ENCODE measurements at places on chromosomes 6 and 20.

GRCh38 chr6:163708466-163708865 lies 293.9 kb downstream of the QKI start:
- DNase-seq = no peak

DNA sequence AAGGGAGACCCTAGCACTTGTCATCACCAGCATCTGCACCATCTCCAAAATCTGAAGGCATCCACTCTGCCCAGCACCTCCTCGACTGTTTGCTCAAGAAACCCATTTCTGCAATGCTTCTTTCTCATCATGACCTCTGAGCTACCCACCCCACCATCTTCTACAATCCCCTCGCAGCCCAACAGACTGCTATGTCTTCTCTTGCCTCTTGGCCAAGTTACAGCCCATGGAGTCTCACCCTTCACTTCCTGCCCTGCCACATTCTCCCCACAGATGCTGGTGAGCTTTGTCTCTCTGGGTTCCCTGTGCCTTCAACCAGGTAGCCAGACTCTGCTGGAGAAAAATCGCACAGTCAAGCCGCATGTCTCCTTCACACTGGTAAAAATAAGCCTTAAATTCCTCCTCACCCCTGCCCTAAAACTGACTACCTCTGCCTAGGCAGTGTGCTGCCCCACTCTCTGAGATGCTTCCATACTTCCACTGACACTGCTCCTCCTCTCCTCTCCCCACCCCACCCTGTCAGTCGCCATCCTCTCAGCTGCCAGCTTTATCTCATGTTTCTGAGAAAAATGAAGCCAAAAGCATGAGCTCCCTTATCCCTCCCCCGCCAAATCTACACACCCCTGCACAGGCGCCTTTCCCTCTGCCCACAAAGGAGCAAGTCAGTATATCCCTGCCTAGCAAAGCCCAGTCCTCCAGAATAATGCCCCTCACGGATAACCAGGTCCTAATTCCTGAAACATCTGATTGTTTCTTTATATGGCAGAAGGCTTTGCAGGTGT lies 2.3 kb upstream of the TXNDC5 start:
- no peak for DNase-seq

GRCh38 chr6:157430834-157431233 lies 49.8 kb downstream of the ZDHHC14 start:
- no peak for DNase-seq

GRCh38 chr20:34713194-34713943 lies 9.2 kb downstream of the TP53INP2 start:
- no peak for DNase-seq

- peak; percentile 34 for DNase-seq
Measured at GRCh38 chr6:51855310-51856082, 231.9 kb downstream of the PKHD1 start.

- no peak for DNase-seq
Measured at GRCh38 chr6:70967049-70967448, 10.2 kb upstream of the B3GAT2 start.

- DNase-seq = no peak
Measured at GRCh38 chr6:155274533-155274932, 10.7 kb downstream of the CLDN20 start.

DNA sequence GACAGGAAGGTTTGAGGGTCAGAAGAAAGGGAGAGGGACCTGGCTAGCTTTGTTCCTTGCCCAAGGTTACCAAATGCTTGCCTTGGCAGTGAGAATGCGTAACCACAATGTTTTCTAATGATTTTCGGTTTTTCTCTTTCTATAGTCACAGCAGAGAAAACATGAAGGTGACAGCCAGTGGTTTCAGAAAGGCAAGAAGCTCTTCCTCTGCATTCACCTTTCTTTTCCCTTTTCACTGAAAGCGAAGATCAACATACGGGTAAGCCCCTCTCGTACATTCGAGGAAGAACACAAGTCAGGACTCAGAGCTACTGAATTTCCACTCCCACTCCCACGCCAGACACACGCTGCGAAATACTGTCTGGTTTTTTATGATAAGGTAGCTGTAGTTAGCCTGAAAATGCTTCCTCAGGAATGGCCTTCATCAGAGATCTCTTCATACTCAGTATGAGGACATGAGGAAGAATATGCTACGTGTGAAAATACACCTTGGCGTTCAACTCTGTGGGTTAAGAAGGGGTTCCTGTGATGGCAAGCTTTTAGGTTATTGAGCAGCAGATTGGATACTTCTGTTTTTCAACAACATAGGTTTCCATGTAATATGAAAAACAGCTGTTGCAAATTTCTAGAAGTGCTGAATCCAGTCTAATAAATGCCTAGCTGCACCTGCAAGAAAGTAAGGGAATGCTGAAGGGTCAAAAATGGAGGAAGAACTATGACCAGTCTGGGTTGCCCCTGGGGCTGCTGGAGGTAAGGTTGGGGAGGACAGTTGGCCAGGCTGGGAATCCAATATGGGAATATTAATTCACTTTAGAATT lies 7.4 kb upstream of the CD83 start:
- no peak for DNase-seq

- DNase-seq = no peak
Measured at GRCh38 chr6:164169355-164169754, 754.8 kb downstream of the QKI start.

- no peak for DNase-seq
Measured at GRCh38 chr20:57737349-57737748, 27.5 kb upstream of the PMEPA1 start.

DNA sequence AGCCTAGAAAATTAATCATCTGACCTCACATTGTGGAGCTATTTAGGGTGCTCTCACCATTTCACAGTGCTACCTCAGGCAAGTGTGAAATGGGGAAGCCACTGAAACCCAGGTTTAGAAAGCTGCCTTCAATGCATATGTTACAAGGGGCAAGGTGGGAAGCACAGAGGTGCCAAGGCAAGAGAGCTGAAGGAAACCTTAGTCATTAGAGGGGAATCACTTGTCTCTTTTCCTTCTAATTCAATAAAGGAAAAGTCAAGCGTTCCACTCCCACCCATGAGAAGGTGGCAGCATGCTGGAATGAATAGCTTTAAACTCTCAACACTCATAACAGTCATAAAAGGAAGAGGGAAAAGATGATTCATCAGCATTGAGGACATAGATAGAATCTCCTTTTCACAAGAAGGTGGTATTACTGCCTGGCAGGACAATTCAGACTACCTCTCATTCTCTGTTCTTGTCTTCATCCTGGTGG lies 251.9 kb upstream of the IRAK1BP1 start:
- no peak for DNase-seq

- DNase-seq = no peak
Measured at GRCh38 chr6:92977018-92977417, 442.3 kb downstream of the EPHA7 start.

- DNase-seq = no peak
Measured at GRCh38 chr20:34324541-34324940, 21.4 kb upstream of the AHCY start.

GRCh38 chr6:140850438-140850837 lies 1282.3 kb upstream of the GJE1 start:
- no peak for DNase-seq

- no peak for DNase-seq
Measured at GRCh38 chr6:98116455-98116854, 717.9 kb upstream of the POU3F2 start.

DNA sequence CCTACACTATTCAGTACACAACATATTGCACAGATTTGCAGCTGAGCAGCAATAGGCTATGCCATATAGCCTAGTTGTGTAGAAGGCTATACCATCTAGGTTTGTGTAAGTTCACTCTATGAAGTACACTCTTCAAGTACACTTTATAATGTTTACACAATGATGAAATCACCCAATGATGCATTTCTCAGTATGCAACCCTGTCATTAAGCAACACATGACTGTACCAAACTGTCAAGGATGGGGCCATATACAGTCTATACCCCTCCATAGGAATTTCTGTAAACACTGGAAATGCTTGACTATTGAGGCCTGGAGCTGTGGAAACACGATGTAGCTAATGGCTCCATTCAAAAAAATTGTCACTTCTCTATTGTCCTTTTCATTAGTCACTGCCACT lies 535.4 kb downstream of the EPM2A start:
- no peak for DNase-seq

GRCh38 chr6:165042912-165043311 lies 266.5 kb downstream of the C6orf118 start:
- no peak for DNase-seq

DNA sequence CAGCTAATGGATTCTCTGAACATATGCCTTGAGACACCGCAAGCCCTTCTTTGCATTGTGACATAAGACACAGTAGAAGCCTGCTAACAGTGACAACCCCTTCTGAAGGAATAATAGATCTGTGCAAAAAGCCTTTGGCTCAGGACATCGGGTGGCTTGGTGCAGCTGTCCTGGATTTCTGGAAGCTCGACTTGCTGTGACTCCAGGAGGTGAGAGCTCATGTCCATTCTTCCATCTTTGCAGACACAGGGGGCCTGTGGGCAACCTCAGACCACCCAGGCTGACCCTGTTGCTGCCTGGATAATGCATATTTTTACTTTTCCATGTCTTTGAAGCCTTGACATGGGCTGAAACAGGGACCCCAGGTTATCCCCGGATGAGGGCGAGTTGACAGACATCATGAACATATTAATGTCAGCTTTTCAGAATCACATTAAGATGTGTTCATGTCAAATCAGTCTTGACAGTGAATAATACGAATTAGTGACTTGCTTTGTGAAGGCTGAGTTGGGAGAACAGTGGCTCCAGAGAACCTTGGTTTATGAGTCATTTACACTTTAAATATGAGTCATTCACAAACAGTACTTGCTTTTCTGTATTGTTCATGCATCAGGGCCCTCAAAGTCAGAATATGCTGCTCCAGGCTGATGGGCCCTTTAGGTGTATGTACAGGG lies 66.8 kb upstream of the IYD start:
- DNase-seq = no peak

- no peak for DNase-seq
Measured at GRCh38 chr6:52724042-52724405, 39.3 kb downstream of the GSTA2 start.

GRCh38 chr6:112475083-112475482 lies 128.0 kb downstream of the RFPL4B start:
- DNase-seq = no peak

DNA sequence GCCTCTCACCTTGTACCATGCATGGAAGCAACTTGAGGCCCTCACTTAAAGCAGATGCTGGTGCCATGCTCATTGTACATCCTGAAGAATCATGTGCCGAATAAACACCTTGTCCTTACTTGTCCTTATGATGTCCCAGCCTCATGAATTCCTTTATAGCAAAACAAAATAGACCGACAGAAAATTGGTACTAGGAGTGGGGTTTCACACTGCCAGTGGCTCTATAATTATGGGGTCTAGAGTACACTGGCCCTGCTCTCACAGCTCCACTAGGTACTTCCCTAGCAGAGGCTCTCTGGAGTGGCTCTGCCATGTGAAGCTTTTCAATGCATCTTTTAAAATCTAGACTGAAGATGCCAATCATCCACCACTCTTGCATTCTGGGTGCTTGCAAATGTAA lies 101.2 kb downstream of the HTR1B start:
- DNase-seq = no peak

DNA sequence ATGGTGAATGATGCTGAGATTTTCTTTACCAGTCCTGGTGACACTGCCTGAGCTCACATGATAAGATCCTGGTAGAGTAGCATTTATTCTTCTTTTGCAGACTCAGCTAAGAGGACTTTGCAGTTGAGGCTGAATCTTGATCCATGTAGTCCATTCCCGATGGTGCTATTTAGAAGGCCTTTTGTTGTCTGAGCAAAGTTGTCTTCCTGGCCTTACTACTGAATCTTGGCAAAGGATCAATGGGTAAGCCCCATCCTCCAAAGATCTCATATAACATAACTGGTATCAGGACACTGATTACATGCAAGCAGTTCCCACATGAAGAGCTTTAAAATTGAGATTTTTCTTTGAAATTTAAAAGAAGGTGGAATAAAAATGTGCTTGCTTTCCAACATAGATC lies 291.6 kb downstream of the SOX4 start:
- no peak for DNase-seq

DNA sequence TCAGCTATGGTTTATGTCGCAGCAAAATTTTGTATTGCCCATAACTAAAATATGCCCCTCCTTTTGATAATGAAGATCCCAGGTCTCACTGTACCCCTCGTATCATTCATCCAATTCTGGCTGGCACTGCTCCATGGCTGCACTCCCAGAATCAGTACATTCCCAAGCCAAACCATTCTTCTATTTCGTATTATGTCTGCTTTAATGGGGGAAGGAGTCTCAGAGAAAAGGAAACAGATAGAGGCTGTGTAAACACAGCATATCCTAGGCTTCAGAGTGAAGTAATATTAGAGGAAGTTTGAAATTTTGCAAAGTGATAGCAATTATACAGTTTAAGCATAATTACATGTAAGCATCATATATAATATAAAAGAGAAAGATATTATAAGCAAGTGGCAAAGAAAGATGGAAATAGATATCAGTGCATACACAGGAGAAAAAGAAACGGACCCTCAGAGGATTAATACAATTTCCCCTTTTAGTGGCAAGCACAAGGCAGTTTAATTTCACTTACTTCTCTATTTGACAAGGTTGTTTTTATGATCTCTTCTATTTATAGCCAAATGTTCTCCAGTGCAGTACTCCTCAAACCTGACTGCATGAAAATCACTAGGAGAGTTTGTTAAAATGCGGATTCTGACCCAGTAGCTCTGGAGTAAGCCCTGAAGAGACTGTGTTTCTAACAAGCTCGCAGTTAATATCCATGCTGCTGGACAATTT lies 56.5 kb upstream of the TENT5A start:
- DNase-seq = peak; percentile 1

DNA sequence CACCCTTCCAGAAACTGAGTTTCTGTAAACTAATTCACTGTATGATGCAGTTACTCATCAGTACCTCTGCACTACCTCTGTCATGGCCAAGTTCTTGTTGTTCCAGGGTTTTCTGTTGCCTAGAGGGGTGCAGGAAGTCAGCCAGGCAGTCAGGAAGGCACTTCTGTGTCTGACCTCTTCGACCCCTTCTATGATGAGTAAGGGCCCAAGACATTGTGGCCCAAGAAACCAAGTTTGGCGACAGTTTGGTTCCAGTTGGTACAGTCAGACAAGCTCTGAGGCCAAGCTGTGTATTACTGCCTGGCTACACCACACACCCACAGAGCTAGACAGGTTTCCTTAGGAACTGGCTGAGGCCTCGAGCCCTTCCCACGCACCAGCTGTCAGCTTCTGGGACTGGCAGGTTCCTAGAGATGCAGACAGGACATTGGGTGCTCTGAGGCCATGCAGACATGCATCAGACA lies 41.2 kb downstream of the TRAF3IP2 start:
- DNase-seq = no peak

- no peak for DNase-seq
Measured at GRCh38 chr6:137978252-137978896, 111.3 kb downstream of the TNFAIP3 start.
